ENCODE measurements at places on chromosomes 7 and 10.

DNA sequence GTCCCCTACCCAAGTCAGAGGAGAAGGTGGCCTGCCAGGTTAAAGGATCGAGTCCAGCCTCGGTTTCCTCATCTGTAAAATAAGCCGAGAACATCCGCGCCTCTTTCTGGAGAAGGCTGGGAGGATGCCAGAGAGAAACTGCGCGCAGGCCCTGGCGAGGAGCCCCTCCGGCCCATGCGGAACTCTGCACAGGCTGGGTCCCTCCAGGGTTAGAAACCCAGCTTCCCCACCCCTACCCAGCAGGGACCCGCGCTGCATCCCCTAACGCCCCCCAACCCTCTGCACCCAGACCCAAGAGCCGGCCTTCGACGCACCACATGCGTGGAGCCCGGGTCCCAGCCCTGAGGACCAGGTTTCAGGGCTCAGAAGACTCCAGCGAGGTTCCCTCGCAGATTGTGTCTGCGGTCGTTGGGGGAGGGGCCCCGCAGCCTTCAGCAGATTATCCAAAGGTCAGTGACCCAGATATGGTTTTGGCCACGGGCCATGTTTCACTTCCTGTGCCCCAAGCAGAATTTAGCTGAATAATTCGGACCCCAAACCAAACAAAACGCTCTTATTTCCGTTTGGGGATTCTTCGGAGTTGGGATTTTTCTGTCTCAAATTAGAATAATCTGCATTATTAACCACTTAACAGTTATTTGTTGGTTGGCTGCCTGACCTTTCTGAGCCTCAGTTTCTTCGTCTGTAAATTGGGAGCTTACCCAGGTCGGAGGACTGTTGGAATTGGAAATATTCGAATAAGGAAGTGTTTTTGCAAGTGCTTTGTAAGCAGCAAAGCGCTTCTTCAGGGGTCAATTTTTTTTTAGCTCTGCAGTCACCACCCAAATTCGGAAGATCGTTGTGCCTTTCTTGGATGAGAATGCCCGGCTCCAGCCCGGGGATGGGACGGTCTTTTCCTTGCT, 167.7 kb downstream of the UBE2H start:
- DNase-seq = peak; percentile 73

DNA sequence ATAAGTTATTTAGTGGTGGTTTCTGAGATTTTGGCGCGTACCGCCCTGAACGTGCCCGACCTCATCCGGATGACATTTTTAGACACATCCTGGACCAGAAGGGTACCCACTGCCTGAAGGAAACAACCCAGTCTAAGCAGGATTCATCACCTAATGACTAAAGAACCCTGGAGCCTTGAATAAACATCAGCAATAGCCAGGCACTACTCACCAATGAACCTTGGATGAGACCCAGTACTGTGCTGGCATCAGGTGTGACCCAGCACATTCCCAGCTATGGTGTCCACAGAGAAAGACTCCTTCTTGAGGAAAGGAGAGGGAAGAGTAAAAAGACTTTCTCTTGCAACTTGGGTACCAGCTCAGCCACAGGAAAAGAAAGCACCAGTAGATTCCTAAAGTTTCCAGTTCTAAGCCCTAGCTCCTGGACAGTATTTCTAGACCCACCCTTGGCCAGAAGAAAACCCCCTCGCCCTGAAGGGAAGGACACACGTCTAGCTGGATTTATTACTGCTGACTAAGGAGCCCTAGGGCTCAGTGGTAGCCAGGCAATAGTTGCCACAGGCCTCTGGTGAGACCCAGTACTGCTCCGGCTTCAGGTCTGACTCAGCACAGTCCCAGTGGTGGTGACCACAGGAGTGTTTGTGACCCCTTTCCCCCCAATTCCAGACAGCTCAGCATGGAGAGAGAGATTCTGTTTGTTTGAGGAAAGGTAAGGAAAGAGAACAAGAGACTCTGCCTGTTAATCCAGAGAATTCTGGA, 32.5 kb downstream of the ZNF277 start:
- DNase-seq = no peak

DNA sequence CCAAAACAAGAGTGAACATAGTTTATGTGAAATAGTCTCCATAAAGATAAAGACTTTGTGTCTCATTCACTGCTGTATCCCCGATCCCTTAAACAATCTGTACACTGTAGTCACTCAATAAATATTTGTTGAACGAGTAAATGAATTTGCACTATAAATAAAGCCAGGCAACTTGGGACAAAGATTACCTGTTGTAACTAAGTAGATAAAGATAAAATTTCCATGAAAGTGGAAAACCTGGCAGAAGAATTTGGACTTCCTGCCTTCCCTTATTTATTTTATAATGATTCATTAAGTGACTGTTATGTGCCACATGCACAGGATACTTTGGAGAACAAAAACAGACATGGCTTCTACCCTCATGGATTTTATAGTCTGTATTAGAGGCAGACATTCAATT, 277.7 kb upstream of the KAT6B start:
- DNase-seq = no peak

DNA sequence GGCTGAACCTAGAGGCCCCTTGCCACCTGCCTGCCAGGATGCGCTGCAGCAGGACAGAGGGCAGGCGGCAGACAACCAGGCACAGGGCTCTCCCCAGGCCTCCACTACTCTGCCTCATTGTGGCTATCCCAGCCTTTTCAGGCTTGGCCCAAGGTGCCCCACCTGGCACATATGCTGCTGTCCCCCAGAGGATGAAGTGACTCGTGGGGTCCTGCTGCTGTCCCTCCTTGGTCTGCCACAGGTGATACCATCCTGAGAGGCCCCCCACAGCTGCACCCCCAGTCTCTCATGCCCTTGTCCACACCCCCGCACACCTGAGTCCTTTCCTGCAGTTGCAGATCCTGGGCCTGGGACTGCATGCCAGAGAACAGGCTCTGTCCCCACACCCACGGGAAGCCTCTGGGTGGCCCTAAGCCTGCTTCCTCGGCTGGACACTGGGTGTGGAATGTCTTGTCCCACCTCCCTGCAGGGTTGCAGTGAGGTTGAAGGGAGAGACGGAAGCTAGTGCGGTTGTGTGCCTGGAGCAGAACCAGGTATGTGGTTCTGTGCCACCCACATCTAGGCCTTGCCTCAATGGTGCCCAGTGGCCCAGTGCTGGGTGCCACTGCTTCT, 55.3 kb downstream of the RASGEF1A start:
- DNase-seq = no peak

DNA sequence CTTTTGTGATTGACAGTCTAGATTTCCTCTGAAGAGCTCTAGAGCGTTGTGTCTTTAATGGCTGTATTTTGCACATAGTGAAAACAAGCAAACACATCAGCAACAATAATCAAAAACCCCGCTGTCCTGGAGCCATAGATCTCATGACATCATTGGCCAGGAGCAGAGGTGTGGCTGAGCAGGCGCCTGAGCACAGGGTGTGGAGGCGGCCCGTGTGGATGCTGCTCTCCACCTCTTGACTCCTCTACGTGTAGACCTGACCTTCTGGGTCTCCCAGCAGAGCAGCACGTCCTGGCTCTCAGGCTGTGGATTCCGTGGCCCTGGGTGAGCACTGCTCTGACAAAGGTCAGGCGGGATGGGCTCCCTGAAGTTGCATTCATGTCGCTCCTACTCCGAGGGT, 63.0 kb upstream of the INSYN2A start:
- DNase-seq = no peak

- no peak for DNase-seq
Observed at GRCh38 chr10:14405076-14406065, 74.6 kb upstream of the FRMD4A start.

- no peak for DNase-seq
Observed at GRCh38 chr7:28217143-28217542, 36.5 kb upstream of the JAZF1 start.

- no peak for DNase-seq
Observed at GRCh38 chr10:97190450-97190849, 4.7 kb upstream of the SLIT1 start.

DNA sequence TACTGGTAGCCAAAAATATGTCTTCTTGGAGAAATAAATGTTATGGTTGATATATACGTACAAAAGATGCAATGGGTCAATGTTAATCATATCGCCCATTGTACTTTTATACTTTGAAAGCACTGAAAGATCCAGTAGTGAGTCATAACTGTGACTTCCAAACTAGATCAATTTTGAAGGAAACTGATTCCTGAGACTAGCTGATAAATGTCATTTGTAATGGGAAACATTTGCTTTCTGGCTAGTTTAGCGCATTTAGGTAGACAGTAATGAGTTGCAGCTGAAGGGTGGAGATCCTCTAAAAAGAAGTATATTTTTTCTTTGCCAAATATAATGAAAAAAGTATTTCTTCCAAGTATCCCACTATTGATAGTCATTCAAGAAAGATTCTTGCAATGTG, 53.5 kb upstream of the ARHGAP21 start:
- DNase-seq = no peak

- DNase-seq = no peak
Observed at GRCh38 chr10:62853710-62854109, 37.5 kb upstream of the EGR2 start.

DNA sequence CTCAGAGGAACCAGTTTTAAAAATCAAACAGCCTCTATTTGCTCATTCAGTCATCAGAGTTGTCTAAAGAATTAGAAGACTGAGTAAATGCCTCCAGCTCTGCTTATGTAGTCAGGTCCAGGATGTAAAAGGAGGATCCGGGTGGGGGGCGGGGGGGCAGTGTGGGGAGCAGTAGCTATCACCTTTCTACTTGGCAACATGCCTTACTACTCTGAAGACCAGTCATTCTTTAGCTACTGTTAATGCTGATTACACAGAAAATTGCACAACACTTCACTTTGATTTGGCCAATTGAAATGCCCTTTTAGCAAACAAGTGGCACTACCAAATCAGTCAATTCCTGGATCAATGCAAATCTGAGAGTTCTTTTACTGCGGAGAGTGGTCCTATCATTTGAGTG, 164.2 kb downstream of the NXPH1 start:
- DNase-seq = no peak

- DNase-seq = no peak
Observed at GRCh38 chr7:19932549-19933249, 159.3 kb upstream of the TMEM196 start.

DNA sequence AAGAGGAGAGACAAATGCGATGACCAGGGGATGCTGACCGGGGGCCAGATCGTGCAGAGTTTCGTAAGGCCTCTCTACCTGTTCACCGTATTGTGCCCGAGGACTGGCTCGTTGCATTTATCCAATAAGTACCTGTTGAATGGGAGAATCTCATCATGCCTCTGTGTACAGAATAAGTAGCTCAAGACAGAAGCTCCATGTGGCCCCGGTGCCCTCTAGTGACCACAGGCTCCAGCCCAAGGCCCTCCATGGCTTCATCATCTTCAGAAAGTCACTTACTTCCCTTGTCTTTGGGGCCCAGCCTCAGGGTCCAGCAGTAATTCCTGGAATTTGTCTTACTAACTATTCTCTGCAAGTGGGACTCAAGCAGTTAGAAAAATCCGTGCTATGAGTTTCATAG, 151.0 kb downstream of the CHN2 start:
- no peak for DNase-seq

Data from HuH-7.5 (cell line).